CD8-positive, alpha-beta T cell (primary cell): ENCODE measurements at places on chromosomes 5 and 9. TPM values are rescaled to one million over a fixed set of nuclear protein-coding genes. Genes with fewer than 3 reads are reported as not detected.

GRCh38 chr5:5424736-5425135 lies 2.3 kb downstream of the ICE1 start:
- no peak for DNase-seq

GRCh38 chr5:115028557-115028956 lies 141.2 kb downstream of the TRIM36 start:
- no peak for DNase-seq

DNA sequence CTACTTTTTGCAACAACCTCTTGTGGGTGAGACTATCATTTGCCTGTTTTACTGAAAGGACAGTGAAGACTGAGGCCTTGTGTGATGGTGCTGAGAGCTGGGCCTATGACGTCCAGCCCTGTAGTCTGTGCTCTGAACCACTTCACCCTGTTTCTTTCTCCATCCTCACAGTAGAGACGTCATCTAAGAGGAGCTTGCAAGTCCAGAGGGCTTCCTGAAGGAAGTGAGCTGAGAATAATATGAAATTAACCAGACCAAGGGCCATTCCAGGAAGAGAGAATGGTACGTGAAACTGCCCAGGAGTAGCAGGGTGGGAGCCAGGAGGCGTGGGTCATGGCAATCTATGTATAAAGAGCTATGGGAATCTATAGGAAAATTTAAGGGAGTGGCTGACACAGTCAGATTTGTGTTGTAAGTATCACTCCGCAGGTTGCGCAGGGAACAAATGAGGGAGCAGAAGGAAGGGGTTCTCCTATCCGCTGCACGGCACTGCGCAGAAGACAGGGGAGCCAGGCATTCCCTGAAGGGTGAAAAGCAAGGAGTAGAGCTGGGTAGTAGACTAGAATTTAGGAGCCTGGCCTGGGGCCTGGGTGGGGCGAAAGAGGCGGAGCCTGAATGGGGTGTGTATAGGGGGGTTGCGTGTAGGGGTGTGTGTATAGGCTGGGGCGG lies 596 bp upstream of the FGFR4 start:
- DNase-seq = no peak

GRCh38 chr9:133408042-133408441 lies 9.8 kb downstream of the REXO4 start:
- no peak for DNase-seq

- DNase-seq = peak; percentile 91
Observed at GRCh38 chr5:179801304-179802206, 5.1 kb downstream of the MGAT4B start.

- no peak for DNase-seq
Observed at GRCh38 chr9:114465906-114466900, 39.1 kb downstream of the WHRN start.

- DNase-seq = no peak
Observed at GRCh38 chr5:171391996-171392577, 4.4 kb downstream of the NPM1 start.

DNA sequence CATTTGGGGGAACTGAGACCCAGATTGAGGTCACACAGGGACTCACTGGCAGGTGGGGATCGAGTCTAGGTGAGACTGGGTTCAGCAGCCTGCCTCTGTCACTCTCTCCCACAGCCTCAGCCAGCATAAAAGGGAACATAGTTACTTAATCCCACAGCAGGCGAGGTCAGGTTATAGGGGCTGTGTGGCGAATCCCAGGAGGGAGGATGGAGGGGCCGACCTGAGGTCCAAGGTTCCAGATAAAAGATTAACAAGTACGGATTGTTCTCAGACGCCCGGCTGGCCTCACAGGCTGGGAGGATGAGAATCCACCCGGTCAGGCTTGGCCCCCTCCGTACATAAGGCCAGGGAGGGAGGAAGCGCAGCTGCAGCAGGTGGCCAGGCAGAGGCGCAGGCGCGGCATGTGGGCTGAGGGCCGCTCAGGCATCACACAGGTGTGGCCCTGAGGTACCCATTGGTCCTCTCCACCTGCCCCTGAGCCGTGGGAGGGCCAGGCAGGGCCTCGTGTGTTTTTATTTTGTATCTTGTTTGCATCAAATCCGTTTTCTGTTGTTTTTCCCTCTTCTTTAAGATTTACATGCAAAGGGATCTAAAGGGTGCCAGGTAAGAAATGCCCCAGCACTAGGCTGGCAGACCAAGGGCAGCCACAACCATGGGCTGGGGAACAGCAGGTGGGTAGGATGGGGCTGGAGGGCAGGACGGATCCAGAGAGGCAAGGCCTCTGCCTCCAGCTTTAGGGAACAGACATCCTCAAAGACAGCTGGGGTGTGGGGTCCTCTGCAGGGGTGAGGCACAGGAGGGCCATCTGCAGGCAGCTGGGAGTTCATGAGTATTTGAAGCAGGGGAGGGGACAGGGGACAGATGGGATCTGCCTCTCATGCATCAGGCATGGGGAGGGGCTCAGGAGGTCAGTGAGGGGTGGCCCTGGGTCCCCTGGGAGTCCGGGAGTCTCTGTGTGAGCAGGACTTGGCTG lies 3.6 kb downstream of the SUSD3 start:
- no peak for DNase-seq

DNA sequence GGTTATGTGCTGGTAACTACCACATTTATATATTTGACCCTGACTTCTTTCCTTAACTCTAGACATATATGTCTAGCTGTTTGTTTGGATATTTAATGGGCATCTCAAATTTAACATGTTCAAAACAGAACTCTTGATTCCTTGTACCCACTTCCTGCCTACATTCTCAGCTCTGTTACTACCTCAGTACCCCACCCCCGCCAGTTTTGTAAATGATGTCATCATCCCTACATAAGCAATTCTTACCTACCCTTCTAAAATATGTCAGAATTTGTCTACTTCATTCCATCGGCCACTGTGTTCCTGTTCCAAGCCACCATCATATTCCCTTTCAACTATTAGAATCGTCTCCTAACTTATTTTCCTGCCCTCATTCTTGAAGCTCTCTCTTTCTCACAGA lies 4.8 kb downstream of the RAD50 start:
- no peak for DNase-seq

DNA sequence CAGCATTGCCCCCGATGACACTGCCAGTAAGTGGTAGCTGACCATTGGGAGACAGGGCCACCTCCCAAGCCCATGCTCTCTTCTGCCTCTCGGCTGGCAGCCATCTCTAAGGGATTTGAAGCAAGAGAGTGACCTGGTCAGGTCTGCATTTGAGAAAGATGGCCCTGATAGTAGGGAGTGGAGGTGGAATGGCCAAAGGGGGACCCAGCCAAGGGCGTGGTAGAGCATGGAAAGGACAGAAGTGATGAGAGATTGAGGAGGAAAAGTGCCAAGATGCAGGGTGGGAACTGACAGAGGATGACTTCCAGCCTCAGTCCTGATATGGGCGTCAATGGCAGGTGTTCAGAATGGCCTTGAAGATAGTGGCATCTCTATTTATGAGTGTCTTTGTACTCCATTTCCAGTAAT lies 9.0 kb downstream of the ABL1 start:
- DNase-seq = no peak

GRCh38 chr5:143208781-143209510 lies 194.5 kb downstream of the NR3C1 start:
- no peak for DNase-seq

DNA sequence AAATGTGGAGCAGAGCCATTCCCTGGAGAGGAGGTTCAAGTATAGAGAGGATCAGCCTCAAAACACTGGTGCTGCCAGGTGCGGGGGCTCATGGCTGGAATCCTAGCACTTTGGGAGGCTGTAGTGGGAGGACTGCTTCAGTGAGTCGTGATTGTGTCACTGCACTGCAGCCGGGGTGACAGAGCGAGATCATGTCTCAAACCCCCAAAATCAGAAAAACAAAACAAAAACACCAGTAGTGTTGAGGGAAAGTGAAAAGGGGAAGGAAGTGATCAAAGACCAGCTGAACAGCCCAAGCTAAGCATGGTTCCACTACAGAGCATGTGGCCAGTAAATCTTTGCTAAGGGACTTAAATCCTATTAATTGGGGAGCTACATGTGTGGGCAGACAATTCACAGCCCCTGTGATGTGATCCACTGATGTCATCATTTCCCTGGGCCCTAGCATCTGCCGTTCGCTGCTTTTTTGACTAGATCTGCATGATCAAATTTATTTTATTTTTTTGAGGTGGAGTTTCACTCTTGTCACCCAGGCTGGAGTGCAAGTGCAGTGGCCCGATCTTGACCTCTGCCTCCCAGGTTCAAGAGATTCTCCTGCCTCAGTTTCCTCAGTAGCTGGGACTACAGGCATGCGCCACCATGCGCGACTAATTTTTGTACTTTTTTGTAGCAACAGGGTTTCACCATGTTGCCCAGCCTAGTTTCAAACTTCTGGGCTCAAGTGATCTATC lies 2.7 kb upstream of the PCBD2 start:
- DNase-seq = no peak

DNA sequence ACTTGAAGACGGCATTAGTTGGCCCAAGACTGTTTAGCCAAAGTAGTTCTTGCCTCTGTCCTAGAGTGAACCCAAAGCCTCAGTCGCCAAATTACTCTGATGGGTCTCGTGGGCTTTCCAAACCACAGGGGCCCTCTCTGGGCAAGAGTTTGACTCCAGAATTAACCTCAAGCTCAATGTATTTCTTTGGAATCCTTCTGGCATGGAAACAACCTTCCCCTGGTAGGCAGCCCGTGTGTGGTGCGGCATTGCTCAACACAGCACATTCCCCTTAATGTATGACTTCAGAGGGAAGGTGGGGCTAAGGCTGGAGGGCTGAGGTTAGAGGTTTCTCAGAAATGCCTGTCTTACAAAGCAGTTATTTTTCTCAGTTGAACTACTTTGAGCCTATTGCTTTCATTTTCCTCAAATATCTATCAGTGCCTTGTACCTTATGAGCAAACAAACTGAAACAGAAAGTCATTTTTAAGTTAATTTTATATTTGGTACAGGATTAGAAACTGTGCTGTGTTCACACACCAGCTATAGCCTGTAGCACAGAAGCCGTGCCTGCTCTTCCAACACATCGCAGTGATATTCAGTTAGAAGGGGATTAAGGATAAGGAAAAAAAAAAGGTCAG lies 123.9 kb upstream of the HAPLN1 start:
- no peak for DNase-seq

GRCh38 chr5:7494481-7495130 lies 98.7 kb downstream of the ADCY2 start:
- no peak for DNase-seq

GRCh38 chr9:120385606-120386389 lies 194.2 kb downstream of the CDK5RAP2 start:
- no peak for DNase-seq

GRCh38 chr5:19751326-19751725 lies 236.7 kb downstream of the CDH18 start:
- no peak for DNase-seq

- DNase-seq = no peak
Observed at GRCh38 chr5:92460505-92460904, 1077.4 kb upstream of the ARRDC3 start.

- DNase-seq = no peak
Observed at GRCh38 chr9:36110434-36110833, 26.1 kb upstream of the GLIPR2 start.

DNA sequence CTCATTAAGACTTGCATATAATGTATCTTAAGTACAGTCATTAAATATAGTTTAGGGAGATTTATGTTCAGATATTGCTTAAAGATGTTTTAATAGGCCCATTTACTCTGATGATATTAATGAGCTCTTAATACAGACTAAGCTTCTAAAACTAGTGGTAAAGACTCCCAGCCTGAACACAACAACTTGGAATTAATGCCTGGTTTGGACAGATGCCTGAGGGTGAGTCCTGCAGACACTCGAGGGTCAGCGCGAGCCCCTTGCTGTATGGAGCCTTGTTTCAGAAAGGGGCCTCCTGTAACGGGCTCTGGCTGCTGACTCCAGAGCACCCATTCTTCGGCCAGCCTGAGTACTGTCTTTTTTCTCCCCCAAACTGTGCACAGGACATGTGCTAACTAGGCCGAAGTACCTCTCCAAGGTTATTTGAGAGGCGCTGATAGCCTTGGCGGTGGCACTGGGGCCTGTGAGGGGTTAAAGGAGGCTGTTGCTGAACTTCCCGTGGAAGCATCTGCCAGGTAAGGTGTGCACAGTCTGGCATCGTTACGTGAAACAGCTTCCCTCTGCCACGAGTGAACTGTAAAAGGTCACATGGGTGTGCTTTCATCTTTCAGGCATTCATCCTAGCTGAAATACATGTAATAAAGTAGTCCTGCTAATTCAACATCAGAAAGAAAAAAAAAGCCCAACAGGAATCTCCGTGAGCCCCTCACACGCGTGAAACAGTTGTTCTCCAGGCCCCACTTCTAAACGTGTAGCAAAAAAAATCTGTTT lies 113.4 kb downstream of the MVB12B start:
- no peak for DNase-seq

- no peak for DNase-seq
Observed at GRCh38 chr9:83185488-83186154, 122.7 kb upstream of the RASEF start.

- DNase-seq = no peak
Observed at GRCh38 chr5:157672976-157673375, 1.6 kb downstream of the C5orf52 start.

GRCh38 chr9:87535817-87536539 lies 38.3 kb downstream of the DAPK1 start:
- DNase-seq = peak; percentile 10

GRCh38 chr9:90775657-90776056 lies 26.0 kb upstream of the SYK start:
- DNase-seq = no peak

GRCh38 chr9:87275047-87275725 lies 222.5 kb upstream of the DAPK1 start:
- DNase-seq = no peak

GRCh38 chr5:74575741-74576538 lies 64.6 kb downstream of the ENC1 start:
- DNase-seq = no peak

DNA sequence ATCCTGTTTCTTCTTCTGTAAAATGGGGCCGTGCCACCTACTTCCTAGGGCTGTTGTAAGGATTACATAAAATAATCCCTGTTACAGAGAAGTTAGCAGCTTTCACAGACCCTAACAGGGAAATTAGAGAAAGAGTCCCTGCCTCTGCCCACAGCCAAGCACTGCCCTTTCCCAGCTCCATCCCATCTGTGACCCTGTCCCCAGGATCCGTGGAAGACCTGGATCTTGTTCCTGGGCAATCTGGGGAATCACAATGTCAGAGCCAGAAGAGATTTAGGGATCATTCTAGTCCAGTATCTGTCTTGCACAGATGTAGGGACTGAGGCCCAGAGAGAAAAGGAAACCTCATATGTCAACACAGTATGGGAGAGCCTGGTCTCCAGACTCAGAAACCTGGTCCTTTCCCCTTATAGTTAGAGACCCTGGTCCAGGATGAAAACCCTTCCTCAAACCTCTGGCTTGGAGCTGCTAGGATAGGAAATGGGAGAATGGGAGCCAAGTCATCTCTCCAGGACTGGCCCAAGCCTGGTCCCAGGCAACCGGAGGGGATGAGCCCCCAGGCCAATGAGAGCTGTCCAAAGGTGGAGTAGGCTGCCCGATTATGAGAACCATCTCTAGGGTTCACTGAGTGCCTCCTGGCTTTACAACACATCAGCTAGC lies 12.5 kb downstream of the LHX6 start:
- DNase-seq = no peak

HTR1A gene
- not detected for total RNA-seq

INSL4 gene
- total RNA-seq = not detected

GPR151 gene
- not detected for total RNA-seq

BTNL3 gene
- total RNA-seq = not detected

NRG2 gene
- total RNA-seq = 0.33 TPM

PHYHD1 gene
- total RNA-seq = 1.0 TPM

AGXT2 gene
- not detected for total RNA-seq

IRX4 gene
- not detected for total RNA-seq

ZBTB43 gene
- total RNA-seq = 65.0 TPM

C9orf50 gene
- total RNA-seq = 0.19 TPM

TNFSF15 gene
- not detected for total RNA-seq

MARCHF3 gene
- total RNA-seq = 7.7 TPM

PCDHGA2 gene
- not detected for total RNA-seq

LCN1 gene
- total RNA-seq = not detected

C9orf72 gene
- 20.9 TPM for total RNA-seq

WDR41 gene
- total RNA-seq = 5.3 TPM

HCN1 gene
- total RNA-seq = not detected
